GM12878 (cell line): ENCODE measurements at places on chromosomes 16 and 17. TPM values are rescaled to one million over a fixed set of nuclear protein-coding genes. Genes with fewer than 3 reads are reported as not detected.

DNA sequence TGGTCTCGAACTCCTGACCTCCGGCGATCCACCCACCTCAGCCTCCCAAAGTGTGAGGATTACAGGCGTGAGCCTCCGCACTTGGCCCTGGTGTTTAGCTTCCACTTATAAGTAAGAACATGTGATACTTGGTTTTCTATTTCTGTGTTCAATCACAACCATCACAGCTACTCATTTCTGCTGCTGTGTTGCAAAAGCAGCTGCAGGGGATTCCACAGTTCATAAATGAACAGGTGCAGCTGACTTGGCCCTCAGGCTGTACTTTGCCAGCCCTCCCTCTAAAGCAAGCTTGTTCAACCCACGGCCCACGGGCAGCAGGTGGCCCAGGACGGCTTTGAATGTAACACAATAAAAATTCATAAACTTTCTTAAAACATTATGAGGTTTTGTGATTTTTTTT is 79.2 kb downstream of the SLC39A11 start:
- H3K4me1 ChIP-seq = no peaks in the 10 kb centered on the region
- DNase-seq = no peak
- H3K27ac ChIP-seq = no peak overlapping the region
- no peaks in the 10 kb centered on the region for H3K27me3 ChIP-seq

- no peak overlapping the region for H3K4me3 ChIP-seq
- H3K27me3 ChIP-seq = no peaks in the 10 kb centered on the region
- no peak for DNase-seq
- H3K36me3 ChIP-seq = no peaks in the 10 kb centered on the region
- H3K4me1 ChIP-seq = no peaks in the 10 kb centered on the region
- H3K27ac ChIP-seq = no peak overlapping the region
These were observed 8.5 kb upstream of the ANKRD11 start for GRCh38 chr16:89498839-89499238.

- H3K27me3 ChIP-seq = no peaks in the 10 kb centered on the region
- H3K36me3 ChIP-seq = no peaks in the 10 kb centered on the region
- no peak overlapping the region for H3K4me3 ChIP-seq
- H3K27ac ChIP-seq = no peak overlapping the region
- peaks cover 18% of the 10 kb centered on the region for H3K4me1 ChIP-seq
These were observed 477 bp upstream of the ARHGAP27 start for GRCh38 chr17:45433159-45433535.

DNA sequence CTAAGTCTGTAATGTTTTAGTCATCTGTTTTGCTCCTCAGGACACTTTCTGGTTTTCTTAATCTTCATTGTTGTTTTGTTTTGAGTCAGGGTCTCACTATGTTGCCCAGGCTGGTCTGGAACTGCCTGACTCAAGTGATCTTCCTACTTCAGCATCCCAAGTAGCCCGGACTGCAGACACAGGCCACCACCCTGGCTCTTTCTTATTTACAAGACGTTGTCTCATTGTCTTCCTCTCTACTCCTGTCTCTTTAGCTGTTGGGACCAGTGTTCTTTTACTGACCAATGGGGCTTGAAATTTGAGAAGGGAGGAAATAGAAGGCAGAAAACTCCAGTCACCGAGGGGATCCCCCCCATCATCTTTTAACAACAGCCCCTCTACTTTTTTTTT is 1.2 kb downstream of the SCPEP1 start:
- peak overlapping the region; percentile 77 for H3K4me3 ChIP-seq
- no peaks in the 10 kb centered on the region for H3K36me3 ChIP-seq
- no peak for DNase-seq
- no peaks in the 10 kb centered on the region; the same call in 1 of the 2 replicates for H3K4me1 ChIP-seq
- no peaks in the 10 kb centered on the region for H3K27me3 ChIP-seq

GRCh38 chr16:47571049-47571448 is 109.9 kb downstream of the PHKB start:
- H3K27ac ChIP-seq = no peak overlapping the region
- H3K27me3 ChIP-seq = no peaks in the 10 kb centered on the region
- H3K4me1 ChIP-seq = peaks cover 16% of the 10 kb centered on the region
- no peak for DNase-seq
- no peak overlapping the region for H3K4me3 ChIP-seq
- H3K36me3 ChIP-seq = peaks cover 6% of the 10 kb centered on the region

GRCh38 chr16:72764015-72764654 is 283.8 kb downstream of the ZFHX3 start:
- peaks cover 5% of the 10 kb centered on the region for H3K4me1 ChIP-seq
- no peaks in the 10 kb centered on the region for H3K27me3 ChIP-seq
- no peak overlapping the region for H3K27ac ChIP-seq
- no peak overlapping the region for H3K4me3 ChIP-seq

The ABCA6 gene
- polyA plus RNA-seq = 5.2 and 7.0 TPM in 2 replicates

The PITPNM3 gene
- polyA plus RNA-seq = 0.19 TPM in 1 of 2 replicates, not detected in the other

DNA sequence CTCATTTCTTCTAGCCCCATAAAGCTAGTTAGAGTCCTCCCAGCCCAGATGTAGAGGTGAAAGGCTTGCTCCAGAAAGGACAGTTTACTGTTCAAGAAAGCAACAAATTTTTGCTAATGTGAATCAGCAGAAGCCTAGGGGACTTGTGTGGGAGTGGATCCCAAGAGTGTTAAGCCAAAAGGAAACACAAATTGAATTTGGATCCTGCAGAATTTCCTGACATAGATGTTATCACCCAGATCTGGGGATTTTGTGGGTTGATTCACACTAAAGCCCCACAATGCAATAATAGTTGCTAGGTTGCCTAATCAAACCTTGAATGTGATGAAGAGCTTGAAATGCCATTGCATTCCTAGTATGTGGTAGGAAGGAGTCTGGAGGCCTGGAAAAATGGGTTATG is 135.2 kb upstream of the HS3ST3A1 start:
- H3K27ac ChIP-seq = no peak overlapping the region
- no peak overlapping the region for H3K4me3 ChIP-seq
- H3K4me1 ChIP-seq = no peaks in the 10 kb centered on the region
- no peak for DNase-seq
- no peaks in the 10 kb centered on the region for H3K36me3 ChIP-seq
- H3K27me3 ChIP-seq = no peaks in the 10 kb centered on the region

- 0 out of 2 replicates have a peak, but pooled peaks cover 2% of the 10 kb centered on the region for H3K27me3 ChIP-seq
- no peaks in the 10 kb centered on the region for H3K36me3 ChIP-seq
- H3K27ac ChIP-seq = no peak overlapping the region
- no peak for DNase-seq
- H3K4me1 ChIP-seq = no peaks in the 10 kb centered on the region
- no peak overlapping the region for H3K4me3 ChIP-seq
These were observed 5.7 kb upstream of the PKMYT1 start for GRCh38 chr16:2985893-2986355.

The KRTAP3-2 gene
- polyA plus RNA-seq = not detected in 2 replicates

The CD300E gene
- polyA plus RNA-seq = not detected in 2 replicates
